Activated CD4-positive, alpha-beta T cell treated with anti-CD3 and anti-CD28 coated beads, Interleukin-2, amount 50 U/mL, for 24 hours (primary cell): ENCODE measurements at places on chromosomes 3 and 15.

GRCh38 chr3:150631515-150632221 lies 28.5 kb downstream of the SELENOT start:
- DNase-seq, result no peak

DNA sequence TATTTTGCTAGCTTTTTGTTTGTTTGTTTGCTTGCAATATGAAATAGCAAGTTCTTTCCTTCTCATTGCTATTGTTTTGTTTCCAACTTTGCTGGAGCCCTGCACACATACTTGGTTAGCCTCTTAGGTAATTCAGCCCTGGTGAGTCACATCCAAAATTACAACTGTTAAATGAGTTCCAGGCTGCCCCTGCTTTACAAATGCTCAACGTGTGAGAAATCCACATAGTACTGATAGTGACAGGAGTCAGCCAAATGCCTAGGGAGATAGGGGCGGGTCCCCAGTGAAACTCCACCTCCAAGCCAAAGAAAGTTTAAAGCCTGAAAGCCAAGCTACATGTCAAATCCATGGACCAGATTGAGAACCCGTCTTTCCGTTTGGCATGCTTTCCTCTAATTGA lies 81.3 kb upstream of the RNF7 start:
- DNase-seq, result no peak

GRCh38 chr15:54046093-54046492 lies 67.9 kb downstream of the UNC13C start:
- no peak for DNase-seq

- DNase-seq, result peak; percentile 74
These were observed 492 bp downstream of the MORF4L1 start for GRCh38 chr15:78872972-78873792.

- DNase-seq, result no peak
These were observed 30.4 kb upstream of the RARRES1 start for GRCh38 chr3:158762701-158763100.

DNA sequence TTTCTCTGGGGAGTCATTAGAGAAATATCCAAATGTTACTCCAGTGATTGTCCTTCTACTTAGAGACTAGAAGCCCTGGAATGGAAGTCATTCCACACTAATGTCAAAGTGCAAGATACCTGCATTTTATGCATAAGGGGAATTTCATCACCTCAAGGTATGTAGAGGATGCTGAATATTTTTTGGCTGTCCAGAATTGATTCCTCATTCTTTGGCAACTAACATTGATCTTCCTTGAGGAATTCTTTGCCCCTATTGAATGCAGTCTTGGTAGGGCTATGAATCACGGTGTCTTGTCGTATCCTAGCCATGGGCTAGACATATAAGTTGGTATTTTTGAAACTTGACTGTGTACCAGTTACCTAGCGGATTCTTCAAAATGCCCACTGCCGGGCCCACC lies 271.1 kb downstream of the CNTN3 start:
- DNase-seq, result no peak

GRCh38 chr3:177251755-177252154 lies 54.5 kb upstream of the TBL1XR1 start:
- no peak for DNase-seq

DNA sequence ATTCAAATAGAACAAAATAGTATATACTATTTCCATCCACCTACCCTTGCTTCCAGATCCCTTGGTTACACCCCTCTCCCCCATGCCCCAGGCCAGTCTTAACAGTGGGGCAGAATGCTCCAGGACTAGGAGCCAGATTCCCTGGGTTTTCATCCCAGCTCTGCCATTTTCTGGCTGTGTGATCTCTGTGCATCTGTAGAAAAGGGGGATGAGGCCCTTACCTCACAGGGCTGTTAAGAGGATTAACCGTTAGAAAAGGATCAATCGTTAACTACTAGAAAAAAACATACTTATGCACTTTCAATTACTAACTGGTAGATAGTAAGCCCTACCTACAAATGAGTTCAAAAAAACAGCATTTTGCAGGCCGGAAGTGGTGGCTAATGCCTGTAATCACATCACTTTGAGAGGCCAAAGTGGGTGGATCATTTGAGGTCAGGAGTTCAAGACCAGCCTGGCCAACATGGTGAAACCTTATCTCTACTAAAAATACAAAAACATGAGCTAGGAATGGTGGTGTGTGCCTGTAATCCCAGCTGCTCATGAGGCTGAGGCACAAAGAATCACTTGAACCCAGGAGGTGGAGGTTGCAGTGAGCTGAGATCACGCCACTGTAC lies 11.7 kb downstream of the EBLN2 start:
- DNase-seq, result no peak

GRCh38 chr3:16936233-16936632 lies 51.5 kb downstream of the PLCL2 start:
- no peak for DNase-seq

DNA sequence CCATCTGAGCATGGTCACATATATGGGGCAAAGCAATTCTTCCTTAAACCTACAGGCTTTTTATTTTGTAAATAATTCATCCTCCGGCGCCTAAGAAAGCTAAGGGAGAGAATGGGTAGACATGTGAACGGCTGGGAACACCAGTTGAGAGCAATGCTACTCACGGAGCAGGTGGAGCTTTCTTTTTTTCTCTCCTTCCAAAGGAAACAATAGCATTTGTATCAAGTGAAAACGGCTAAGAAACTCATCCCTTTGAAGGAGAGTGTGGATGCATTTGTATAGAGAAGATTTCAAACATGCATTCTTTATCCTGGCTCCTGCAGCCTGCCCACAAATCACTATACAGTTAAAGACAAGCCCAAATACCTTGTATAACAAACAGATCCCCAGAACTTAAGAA lies 637.8 kb downstream of the MAGI1 start:
- no peak for DNase-seq

DNA sequence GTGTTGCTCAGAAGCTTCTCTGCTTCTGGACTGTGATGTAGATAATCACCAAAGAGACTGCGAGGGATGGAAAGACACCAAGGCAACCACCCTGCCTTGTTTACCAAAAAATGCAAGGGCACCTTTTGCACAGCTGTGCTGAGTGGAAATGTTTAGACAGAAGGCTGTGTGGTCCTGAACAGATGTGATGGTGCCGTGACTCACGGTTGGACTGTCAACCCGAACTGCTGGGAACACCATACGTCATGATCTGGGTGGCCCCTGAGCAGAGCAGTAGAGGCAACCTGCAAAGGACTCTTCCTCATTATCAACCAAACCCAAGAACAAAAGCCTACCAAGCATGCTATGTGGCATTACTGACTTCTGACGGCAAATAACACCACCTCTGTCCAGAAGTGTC lies 61.3 kb upstream of the LPP start:
- DNase-seq, result no peak

GRCh38 chr15:83889995-83890394 lies 236.1 kb downstream of the ADAMTSL3 start:
- no peak for DNase-seq

DNA sequence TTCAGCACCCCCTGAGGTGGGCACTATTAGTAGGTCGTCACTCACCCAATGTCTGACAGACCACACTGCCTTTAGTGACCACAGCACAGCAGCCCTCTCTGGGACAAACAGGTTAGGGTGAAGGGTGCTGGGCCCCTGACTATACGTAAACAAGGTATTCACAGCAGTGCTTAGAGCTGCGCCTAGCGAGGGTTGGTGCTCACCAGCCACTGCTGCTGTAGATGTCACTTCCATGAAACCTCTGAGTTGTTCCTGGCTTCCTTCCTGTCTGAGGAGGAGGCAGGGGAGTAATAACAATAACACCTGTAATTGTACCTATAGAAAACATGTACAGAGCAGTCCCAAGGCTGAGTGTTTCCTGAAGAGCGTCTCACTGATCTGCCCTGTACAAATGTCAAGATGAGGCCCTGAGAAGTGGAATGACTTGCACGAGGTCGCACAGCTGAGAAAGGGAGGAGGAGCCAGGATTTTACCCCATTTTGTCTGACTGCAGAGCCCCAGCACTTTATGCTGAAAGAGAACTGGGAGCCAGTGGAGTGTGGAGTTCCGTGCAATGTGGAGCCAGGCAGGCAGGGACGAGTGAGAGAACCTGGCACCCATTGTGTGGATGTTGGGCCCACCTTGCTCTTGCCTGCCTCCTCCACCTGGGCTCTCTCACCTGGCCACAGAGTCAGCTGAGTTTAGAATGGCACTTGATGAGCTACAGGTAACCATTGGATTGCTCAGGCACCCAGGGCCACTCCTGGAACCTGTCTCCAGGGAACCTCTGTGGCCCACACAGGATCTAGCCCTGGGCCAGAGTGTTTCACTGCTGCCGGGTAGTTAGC lies 93.8 kb downstream of the DNAJB8 start:
- no peak for DNase-seq

DNA sequence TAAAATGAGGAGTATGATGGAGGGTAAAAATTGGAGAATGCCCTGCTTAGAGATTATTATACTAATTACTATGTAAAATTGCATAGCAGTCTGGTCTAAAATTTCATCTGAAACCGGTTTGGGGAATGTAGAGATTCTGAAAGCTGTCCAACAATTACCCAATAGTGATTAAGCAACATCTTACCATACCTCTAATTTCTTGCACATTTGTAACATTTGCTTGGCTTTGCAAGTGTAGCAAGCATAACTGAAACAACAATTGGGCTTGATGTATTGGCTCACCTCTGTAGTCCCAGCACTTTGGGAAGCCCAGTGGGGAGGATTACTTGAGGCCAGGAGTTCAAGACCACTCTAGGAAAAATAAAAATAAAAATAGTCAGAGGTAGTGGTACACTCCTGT lies 17.4 kb downstream of the AADACL2 start:
- DNase-seq, result no peak

GRCh38 chr3:9098716-9099675 lies 135.7 kb upstream of the RAD18 start:
- DNase-seq, result no peak

DNA sequence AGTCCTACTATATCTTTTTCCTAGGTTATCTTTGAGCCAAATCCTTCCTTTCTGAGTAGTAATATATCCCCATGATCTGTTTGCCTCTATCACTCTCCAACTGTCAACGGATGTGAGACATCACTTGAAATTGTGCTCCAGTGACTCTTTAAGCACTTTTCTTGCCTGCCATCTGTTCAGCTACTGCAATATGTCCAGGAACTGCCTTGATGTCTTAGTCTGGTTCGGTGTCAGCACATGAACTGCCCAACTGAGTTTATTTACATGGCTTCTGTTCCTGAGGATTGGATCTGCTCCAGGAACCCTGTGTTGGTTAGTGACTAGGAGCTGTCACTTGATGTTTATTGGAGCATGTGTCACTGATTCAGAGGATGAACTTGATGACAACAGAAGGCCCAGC lies 116.5 kb downstream of the SLC9A9 start:
- no peak for DNase-seq

GRCh38 chr3:60010781-60011180 lies 961.0 kb upstream of the CFAP20DC start:
- no peak for DNase-seq

- DNase-seq, result no peak
These were observed 323.0 kb upstream of the UMPS start for GRCh38 chr3:124407260-124407659.

- DNase-seq, result no peak
These were observed 12.8 kb downstream of the ASB14 start for GRCh38 chr3:57279685-57280084.

DNA sequence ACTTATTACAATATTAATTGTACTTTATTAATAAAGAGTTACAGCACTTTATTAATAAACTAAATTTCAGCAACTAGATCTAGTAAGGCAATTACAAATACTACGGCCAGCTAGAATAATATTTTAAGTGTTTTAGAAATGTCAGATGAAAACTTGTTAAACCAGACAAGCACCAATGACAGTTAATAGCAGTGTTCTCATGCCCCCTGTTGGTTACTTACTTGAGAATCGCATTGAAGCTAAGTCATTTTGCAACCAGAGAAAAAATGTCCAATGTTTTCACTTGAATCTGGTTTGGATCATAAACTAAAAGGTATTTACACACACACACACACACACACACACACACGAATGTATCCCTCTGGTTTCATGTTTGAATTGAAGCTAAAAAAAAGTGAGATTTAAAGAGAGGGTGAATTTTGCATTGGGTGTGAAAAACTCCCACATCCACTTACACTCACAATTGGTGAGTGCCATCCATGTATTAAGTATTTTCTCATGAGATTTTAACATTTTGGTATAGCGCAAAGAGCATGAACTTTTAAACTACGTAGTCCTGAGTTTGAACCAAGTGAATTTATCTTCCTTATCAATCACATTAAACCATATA lies 347.7 kb downstream of the ZBBX start:
- DNase-seq, result no peak

DNA sequence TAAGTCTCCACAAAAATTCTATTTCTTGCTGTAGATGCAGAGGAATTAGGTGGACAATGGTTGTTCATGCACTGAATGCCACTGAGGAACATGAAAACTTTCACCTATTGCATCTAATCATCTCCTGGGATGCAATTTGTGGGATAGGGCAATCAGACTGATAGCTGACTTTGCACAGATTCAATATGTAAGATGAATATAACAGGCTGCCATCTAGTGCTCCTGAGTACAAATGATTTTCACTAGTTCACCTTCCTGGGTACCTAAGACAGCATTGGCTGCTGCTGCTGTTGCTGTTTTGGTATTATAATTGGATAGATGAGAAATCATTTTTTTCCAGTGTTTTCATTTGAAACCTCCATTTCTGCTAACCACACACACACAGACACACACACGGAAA lies 19.7 kb downstream of the TIMMDC1 start:
- no peak for DNase-seq

DNA sequence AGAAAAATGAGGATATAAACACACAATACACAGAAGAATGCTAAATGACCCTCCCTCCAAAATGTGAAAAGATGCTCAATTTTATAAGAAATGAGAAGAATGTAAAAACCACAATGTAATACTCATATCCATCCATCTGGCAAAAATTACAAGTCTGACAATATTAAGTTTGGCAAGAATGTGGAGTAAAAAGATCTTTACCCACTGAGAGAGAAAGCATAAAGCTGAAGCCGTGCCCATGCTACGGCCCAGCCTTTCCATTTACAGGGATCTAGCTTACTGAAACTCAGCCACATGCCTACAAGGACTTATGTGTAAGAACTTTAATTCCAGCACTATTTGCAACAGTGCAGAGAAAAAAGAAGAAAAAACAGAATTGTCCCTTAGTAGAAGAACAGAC lies 42.9 kb downstream of the ATP13A3 start:
- no peak for DNase-seq

DNA sequence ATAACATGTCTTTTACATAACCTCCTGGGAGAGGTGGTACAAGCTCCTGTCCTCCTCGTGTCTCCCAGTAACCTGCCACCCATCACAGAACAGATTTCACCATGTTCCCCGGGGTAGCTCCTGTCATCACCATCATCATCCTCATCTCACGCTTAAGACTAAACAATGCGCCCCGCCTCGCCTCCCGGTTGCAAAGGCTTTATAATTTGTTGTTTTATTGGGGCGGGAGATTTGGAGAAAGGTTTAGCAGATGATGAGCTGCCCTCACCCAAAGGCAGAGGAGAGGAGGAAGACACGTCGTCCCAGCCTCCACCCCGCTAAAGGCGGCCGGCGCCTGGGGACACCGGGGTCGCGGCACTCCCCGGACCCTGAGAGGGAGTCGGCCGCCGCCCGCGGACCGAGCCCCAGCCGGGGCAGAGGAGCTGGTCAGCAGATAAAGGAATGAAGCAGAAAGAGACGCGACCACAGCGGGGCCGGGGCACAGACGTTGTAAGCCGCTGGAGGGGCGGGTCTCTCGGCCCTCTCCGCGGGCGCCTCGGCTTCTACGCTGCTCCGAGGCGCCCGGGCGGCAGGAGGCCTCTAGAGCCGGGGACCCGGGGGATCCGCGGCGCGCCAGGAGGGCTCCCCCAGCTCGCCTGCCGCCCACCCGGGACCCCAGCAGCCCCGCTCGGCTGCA lies 589 bp downstream of the HERC1 start:
- no peak for DNase-seq

GRCh38 chr3:45127130-45127822 lies 18.9 kb downstream of the CDCP1 start:
- no peak for DNase-seq
